A549 treated with CORT108297 at 1 μM for 4 hours (cell line): ENCODE measurements at places on chromosomes 6 and 20. TPM values are rescaled to one million over a fixed set of nuclear protein-coding genes. Genes with fewer than 3 reads are reported as not detected.

Gene PACRG
- total RNA-seq: 0.12 TPM in 1 of 5 replicates, not detected in the others

Gene PNPLA1
- total RNA-seq: not detected in 5 replicates

Gene GPLD1
- 0.66 to 1.3 TPM (median 1.1 TPM) in 5 replicates for total RNA-seq

Gene TSBP1
- not detected in 5 replicates for total RNA-seq

Gene HRH3
- 0.02 to 0.05 TPM (median 0.03 TPM) in 3 of 5 replicates, not detected in the others for total RNA-seq

Gene COL19A1
- total RNA-seq: not detected in 5 replicates

Gene RAD21L1
- 0.09 TPM in 1 of 5 replicates, not detected in the others for total RNA-seq

Gene DEFB124
- not detected in 5 replicates for total RNA-seq

Gene EDN3
- total RNA-seq: 0.52 to 0.96 TPM (median 0.72 TPM) in 5 replicates

Gene NR2E1
- 0.03 to 0.09 TPM (median 0.04 TPM) in 4 of 5 replicates, not detected in the other for total RNA-seq

Gene TP53TG5
- not detected in 5 replicates for total RNA-seq

Gene RNF114
- total RNA-seq: 69.9 to 78.6 TPM (median 73.5 TPM) in 5 replicates

Gene BAG2
- 8.5 to 10.0 TPM (median 9.0 TPM) in 5 replicates for total RNA-seq

Gene DNAH8
- not detected in 5 replicates for total RNA-seq

Gene CNKSR3
- 4.9 to 5.6 TPM (median 5.1 TPM) in 5 replicates for total RNA-seq

Gene BIRC7
- 2.0 to 4.7 TPM (median 3.2 TPM) in 5 replicates for total RNA-seq

Gene SLC35F1
- not detected in 5 replicates for total RNA-seq

Gene RHAG
- 0.06 to 0.10 TPM (median 0.07 TPM) in 3 of 5 replicates, not detected in the others for total RNA-seq

Gene OOEP
- total RNA-seq: not detected in 5 replicates

Gene USP49
- 0.96 to 1.5 TPM (median 1.4 TPM) in 5 replicates for total RNA-seq

Gene LAMA2
- 0.21 to 0.92 TPM (median 0.67 TPM) in 5 replicates for total RNA-seq

Gene PSORS1C2
- not detected in 5 replicates for total RNA-seq

Gene ZGPAT
- 22.2 to 32.0 TPM (median 28.6 TPM) in 5 replicates for total RNA-seq

Gene MYB
- 0.49 to 1.1 TPM (median 0.89 TPM) in 5 replicates for total RNA-seq

Gene MAN1A1
- total RNA-seq: 0.02 to 0.07 TPM (median 0.03 TPM) in 5 replicates
